ENCODE measurements at places on chromosomes 4 and X.

GRCh38 chrX:154121207-154121606, 22.8 kb upstream of the OPN1LW start:
- DNase-seq: no peak

GRCh38 chr4:138978600-138978999, 37.0 kb upstream of the NOCT start:
- no peak for DNase-seq

DNA sequence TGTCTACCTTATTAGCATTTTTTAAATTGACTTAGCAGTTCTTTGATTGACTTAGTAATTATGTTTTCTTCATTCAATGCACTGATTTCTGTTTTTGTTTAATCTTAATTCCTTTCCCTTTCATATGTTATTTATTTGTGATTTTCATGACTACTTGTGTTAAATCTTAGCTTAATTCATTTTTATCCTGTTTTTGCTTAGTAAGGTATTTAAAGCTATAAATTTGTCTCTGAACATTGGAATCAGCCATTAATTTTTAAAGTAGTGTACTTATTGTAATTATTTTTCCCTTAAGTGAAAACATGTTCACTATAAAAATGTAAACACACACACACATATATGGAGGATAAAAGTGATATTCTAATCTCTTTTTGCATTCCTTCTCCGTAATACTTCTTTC, 109.1 kb upstream of the DIPK2B start:
- no peak for DNase-seq

GRCh38 chr4:100348473-100348872, 158.2 kb upstream of the DDIT4L start:
- no peak for DNase-seq

GRCh38 chr4:3054169-3054759, 20.1 kb downstream of the HTT-AS start:
- no peak for DNase-seq

DNA sequence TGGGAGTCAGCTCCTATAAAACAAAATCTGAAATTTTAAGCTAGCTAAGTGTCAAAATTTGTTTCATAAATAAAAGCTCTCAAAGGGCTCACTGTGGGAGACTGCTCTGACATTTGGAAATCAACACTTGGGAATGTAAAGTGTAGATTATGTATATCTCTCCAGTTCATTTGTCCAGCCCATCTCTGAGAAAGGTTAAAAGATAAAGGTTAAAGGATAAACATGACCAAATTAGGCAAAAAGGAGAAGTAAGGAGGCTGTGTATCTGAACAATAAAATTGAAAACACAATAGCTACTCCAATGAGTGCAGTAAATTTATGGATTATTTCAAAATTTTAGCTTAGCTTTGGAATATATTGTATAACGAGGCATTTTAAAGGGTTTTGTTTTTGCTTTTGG, 304.9 kb downstream of the UNC5C start:
- no peak for DNase-seq

DNA sequence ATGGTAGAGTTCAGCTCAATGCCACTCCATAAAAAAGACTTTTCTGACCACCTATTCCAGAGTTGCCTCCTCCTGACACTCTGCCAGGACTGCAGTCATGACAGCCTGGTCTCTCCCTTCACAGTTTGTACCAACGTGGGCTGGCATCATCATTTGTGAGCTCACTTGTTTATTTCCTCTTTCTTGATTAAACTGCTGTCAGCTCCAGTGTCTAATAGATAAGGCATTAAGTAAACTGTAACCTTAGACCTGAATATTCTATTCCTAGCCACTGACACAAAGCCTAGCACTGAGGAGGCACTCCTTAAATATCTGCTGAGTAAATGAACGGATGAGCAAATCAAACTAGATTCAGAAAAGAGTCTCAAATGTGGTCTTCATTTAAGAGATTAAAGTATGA, 48.7 kb downstream of the DDX60 start:
- no peak for DNase-seq

GRCh38 chr4:158850800-158851644, 82.2 kb downstream of the FNIP2 start:
- DNase-seq: peak; percentile 28

DNA sequence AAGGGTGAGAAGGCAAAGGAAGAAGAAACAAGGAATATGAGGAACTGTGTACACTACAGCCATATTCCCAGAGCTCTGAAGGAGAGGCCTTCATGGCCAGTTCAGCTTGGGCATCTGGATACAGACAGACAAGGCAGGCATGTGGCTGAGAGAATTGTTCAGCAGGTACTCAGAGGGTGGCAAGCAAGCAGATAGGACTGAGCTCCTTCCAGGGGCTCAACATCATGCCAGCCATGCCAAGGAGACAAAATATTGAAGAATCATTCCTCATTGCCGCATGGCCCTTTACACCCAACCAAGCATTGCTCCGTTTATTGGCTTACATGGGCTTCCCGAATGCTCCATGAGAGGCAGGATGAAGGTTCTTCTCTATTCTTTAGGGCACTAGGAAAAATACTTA, 78.5 kb upstream of the EFNB1 start:
- DNase-seq: no peak

DNA sequence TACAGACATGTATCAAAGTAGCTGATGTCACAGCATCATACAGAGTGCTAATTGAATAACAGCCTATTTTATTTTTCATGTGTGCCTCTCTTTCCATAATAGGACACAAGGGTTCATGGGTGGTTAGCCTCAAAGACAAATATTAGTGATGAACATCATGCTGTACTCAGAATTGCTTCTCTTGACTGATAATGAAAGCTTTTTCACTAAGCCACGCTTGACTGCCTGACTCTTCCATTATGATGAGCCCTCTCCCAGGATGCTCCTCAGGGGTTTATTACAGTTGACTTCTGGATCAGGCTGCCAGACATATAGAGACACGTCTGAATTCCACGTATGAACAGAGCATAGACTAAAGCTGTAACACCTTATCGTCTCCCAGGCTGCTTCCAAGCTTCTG, 2757.5 kb downstream of the PCDH7 start:
- DNase-seq: no peak

GRCh38 chrX:153984351-153985178, 12.0 kb downstream of the TMEM187 start:
- no peak for DNase-seq

- DNase-seq: no peak
These were observed 57.1 kb downstream of the COMMD8 start for GRCh38 chr4:47406408-47406807.

GRCh38 chr4:130099105-130099504, 1003.2 kb downstream of the C4orf33 start:
- DNase-seq: no peak

DNA sequence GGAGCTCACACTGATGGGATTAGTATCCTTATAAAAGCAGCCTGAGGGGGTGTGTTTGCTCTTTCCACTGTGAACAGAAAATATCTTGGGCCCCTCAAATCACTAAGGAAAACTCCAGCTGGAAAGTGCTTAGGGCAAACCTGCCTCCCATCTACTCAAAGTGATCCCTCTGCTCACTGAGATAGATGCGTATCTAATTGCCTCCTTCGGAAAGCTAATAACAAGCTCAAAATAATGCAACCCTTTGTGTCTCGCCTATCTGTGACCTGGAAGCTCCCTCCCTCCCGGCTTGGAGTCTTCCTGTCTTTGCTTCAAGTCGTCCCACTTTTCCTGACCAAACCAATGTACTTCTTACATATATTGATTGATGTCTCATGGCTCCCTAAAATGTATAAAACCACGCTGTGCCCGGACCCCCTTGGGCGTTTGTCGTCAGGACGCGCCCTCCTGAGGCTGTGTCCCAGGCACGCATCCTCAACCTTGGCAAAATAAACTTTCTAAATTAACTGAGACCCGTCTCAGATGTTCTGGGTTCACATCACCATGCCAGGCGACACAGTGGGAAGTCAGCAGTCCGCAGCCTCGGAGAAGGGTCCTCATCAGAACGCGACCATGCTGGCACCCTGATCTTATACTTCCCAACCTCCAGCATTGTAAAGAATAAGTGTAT, 34.1 kb upstream of the SORCS2 start:
- DNase-seq: no peak

DNA sequence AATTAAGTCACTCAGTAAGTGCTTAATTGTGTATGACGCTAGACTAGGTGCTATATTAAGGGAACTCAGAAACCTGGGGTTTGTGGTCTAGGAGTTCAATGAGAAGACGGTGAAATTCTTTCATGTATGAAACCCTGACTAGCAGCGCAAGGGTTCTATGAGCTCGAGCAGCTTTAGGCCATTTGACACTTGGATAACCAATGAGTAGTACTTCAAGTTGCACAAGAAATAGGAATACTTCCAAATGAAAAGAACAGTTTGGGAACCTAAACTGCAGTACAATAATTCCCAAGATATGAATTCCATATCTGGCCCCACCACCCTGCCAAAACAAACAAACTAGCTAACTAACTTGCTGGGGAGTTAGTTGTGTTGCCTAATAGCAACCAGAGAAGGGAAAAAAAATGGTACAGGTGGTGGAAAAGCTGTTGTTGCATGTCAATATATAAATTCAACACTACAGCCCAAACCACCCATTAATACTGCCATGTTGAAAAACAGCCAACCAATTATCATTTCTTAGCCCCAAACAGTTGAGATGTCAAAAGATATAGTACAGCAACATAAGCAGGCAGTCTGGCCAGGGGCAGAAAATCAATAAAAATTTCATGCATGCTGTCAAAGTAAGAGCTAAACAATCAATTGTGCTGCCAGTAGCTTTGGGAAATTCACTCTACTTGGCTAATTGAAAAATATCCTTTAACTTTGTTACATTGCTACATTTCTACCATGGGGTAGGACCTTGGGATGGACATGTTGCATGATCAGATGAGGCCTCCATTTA, 54.6 kb upstream of the MCF2 start:
- no peak for DNase-seq

DNA sequence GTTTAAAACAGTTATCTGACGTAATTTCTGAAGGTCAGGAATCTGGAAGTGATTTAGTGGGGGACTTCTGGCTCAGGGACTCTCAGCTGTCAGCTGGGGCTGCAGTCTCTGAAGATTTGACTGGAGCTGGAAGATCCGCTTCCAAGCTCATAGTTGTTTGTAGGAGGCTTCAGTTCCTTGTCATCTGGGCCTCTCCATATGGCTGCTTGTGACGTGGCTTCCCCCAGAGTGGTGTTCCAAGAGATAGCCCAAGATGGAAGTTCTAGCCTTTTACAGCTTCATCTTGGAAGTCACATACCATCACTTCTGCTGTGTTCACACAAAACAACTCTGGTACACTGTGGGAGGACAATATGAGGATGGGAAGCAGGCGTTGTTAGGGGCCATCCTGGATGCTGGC, 2.1 kb downstream of the MPC1L start:
- no peak for DNase-seq

DNA sequence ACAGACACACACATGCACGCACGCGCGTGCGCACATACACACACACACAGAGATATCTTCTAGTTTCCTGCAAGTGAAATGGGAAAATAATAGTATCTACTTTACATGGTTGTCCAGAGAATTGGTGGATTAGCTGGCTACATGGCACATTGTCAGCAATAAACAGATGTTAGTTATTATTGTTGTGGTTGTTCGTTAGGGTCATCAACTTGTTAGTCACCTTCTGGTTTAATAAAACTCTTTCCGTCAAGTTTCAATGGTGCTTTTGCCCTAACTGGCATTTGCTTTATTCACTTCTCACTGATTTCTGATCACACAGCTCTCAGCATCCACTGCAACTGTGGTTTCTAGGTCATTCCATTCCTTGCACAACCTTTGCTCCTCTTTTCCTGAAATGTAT, 25.4 kb upstream of the RASL11B start:
- no peak for DNase-seq

GRCh38 chrX:102651242-102652011, at the start of gene GPRASP1:
Gene GPRASP1 (plus strand): TSS chrX:102651483. CDS start chrX:102653914, 2,431 bp downstream.
- no peak for DNase-seq

DNA sequence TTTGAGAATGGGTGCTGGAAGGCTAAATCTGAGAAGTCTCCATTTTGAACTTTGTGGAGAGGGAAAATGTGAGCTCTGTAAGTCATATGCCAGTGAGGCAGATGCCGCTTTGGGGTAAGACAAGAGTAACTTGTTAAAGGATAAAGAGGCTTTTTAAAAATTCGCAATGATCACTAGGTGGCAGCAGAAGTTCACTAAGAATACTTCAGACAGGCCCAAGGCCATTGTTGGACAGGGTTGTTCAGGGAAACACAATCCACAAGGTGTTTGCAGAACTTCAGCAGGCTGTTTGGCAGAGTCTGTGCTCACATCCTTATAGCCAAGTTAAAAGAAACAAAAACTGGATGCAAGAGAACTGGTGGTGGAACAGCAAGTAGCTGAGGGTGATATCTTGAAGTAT, 13.7 kb upstream of the PIGA start:
- peak; percentile 68 for DNase-seq

- no peak for DNase-seq
These were observed 224.6 kb downstream of the IL15 start for GRCh38 chr4:141860974-141861373.

DNA sequence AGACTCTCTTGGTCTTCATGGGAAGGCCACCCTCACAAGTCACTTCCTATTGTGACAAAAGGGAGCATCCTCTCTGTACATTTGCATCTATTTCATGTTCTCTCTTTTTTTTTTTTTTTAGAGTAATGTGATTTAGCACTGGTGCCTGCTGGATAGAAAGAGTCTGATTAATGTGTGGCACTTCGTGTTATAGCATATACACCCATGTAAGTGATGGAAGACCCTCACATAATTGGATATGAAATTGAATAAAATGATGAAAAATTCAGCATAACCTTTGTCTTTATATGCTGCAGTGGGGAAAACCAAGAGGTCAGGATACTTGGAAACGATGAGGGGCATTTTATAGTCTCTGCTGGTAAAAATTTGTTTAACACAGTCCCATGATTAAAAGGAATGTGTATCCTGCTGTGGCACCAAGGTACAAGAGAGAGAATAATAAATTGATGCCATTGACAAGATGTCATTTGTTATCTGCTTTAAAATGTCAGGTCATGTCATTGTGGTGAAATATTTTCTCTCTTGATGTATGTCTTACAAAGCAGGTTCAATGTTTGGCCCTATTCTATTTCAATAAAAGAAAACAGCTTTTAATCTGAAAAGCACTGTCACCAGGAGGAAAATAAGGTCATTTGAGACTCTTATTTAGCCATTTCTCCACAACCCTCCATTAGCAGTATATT, 1115.4 kb downstream of the STPG2 start:
- DNase-seq: no peak

DNA sequence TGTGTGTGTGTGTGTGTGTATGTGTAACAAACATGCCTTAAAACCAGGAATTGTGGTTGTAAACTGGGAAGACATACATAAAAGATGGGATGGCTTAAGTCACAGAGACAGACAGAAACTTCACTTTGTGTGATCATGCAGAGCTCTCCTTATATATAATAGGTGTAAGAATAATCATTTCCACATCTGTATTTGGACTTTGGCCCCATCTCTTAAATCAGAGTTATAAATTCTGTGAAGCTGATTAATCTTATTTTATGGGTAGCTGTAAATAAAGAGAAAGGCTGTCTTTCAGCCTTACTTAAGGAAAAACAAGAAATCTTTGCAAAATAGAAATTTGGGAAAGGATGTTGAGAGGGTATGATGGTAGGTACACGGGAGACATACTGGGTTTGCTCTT, 174.6 kb upstream of the PITX2 start:
- DNase-seq: no peak

Measured in HAP-1 (cell line).